ENCODE measurements at places on chromosomes 3 and 15.

GRCh38 chr15:61195116-61196002 is 33.7 kb downstream of the RORA start:
- DNase-seq, result no peak

- DNase-seq, result no peak
Observed at GRCh38 chr15:88909956-88910831, 3.0 kb downstream of the MFGE8 start.

- no peak for DNase-seq
Observed at GRCh38 chr3:49119036-49119435, 1.6 kb downstream of the USP19 start.

GRCh38 chr3:31695280-31696008 is 162.7 kb downstream of the STT3B start:
- no peak for DNase-seq

GRCh38 chr3:171055336-171056178 is 29.0 kb upstream of the SLC2A2 start:
- no peak for DNase-seq

- no peak for DNase-seq
Observed at GRCh38 chr3:33644582-33644981, 73.5 kb downstream of the CLASP2 start.

DNA sequence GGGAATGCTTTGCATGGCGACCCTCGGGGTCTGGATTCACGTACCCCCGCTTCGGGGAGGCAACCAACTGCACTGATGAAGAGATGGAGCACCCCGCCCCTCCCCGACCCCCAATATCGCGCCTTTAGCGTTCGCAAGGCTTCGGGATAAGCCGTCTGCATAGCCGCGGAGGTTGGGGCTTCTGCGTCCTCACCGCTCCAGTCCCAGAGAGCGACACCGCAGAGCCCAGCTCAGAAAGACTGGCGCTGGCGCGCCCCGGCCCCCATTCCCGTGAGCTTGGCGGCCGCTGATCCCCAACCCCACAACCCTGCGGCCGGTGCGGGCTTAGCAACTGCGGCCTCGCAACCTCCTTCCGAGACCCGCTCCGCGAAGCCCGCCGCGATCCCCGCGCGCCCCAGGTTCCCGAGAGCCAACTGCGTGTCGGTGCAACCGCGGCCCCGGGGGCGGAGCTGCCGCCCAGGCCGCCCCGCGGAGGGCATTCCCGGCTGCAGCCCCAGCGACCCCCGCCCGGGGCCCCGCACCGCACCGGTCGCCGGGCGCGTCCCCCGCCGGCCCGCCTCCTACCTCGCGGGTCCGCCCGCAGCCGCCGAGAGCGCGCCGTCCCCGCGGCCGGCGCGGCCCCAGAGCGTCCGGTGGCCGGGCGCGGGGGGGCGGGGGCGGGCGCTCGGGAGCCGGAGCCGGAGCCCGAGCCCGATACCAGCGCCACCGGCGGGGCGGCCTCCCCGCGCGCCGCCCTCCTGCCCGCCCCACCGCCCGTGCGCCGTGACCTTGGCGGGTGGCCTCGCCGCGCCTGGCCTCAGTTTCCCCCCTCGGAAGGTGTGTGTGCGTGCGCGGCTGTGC is 79.5 kb downstream of the IQSEC1 start:
- DNase-seq, result no peak

DNA sequence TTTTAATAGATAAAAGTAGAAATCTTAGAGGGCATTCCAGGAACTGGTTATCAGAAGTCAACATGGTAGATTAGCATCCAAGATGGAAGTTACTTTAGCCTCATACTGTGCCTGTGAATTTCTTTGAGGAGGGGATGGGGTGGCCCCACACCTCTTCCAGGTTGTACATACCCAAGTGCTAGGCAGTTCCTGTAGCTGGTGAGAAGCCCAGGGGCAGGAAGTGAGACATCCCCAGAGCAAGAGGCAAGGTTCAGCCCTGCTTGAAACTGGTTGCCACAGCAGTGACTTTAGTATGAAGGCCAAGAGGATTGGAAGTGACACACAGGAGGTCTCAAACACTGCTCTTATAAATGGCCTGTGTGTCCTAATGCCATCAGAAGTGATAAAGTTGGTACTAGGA is 11.9 kb downstream of the GTPBP8 start:
- DNase-seq, result peak; percentile 24

DNA sequence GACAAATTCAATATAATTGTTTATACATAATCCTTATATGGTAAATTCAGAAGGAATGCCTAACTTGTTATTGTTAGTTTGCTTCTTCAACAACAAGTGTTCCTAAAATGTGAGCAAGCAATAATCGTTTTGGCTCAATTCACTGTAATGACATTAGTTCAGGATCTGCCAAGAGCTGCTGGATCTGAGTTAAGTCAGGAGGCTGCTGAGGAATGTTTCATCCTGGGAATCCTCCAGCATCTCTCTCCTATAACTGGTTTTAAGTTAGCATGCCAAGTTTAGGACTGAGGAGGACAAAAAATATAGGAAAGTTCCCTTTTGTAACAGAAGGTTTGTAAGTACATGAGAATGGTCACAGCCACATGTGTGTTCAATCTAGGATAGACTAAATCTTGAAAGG is 4.9 kb upstream of the GTF2A2 start:
- no peak for DNase-seq

GRCh38 chr3:20310629-20311028 is 124.6 kb upstream of the SGO1 start:
- no peak for DNase-seq

GRCh38 chr3:152284906-152285305 is 16.2 kb downstream of the MBNL1 start:
- DNase-seq, result no peak

GRCh38 chr3:52796411-52796810 is 1.8 kb downstream of the ITIH3 start:
- DNase-seq, result no peak

DNA sequence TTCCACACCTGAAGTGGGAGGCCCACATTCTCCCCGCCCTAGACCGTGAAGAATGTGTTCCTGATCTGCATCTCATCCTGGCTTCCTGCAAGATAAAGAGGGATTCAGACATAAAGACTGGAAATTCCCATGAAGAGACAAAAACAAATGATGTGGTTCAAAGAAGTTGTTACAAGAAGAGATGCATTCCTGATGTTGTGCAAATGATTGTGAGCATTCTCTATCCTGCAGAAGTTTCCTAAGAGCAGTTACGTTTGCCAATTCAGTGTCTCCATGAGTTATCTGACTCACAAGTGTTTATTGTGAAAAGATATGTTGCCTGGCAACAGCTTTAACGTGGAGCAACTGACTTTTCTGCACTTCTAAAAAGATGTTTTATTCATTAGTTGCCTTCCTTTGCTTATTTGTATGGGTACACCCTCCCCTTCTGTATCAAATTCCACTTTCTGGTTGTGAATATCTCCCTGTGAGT is 107.8 kb downstream of the ZIC4 start:
- no peak for DNase-seq

DNA sequence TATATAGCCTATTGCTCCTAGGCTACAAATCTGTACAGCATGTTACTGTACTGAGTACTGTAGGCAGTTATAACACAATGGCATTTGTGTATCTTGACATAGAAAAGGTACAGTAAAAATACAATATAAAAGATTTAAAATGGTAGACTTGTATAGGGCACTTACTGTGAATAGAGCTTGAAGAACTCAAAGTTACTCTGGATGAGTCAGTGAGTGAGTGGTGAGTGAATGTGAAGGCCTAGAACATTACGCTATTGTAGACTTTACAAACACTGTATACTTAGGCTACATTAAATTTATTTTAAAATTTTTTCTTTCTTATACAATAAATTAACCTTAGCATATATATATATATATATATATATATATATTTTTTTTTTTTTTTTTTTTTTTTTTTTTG is 140.0 kb upstream of the UBE2E1 start:
- DNase-seq, result no peak

- DNase-seq, result no peak
Observed at GRCh38 chr3:40843851-40844548, 319.2 kb downstream of the ZNF621 start.

DNA sequence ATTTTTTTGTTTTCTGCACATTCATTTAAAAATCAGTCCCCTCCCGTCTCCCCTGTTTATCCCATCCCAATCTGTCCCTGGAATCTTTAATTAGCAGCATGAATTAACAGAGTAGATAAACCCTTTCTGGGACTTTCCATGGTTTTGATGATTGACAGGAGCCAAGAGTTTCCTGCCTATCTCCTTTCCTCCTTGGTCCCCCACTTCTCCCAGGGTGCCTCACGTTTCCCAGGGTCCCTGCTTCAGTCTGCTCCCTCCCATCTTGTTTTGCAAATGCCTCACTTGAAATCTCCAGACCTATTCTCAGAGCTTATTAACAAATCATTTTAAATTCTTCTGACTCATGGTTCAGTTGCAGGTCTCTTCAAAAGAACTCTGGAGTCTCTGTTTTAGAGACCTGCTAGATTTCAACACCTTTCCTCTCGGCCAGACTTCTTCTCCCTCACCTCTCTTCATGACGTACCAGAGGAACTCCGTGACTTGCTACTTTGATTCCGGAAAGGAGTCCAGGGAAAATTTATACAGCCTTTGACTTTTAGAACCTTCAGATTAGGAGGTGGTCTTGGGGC is 238.5 kb downstream of the ITPR1 start:
- DNase-seq, result no peak

GRCh38 chr3:48338635-48339034 is 5.2 kb upstream of the SPINK8 start:
- DNase-seq, result no peak

- no peak for DNase-seq
Observed at GRCh38 chr15:82909080-82909815, 43.3 kb downstream of the HOMER2 start.

DNA sequence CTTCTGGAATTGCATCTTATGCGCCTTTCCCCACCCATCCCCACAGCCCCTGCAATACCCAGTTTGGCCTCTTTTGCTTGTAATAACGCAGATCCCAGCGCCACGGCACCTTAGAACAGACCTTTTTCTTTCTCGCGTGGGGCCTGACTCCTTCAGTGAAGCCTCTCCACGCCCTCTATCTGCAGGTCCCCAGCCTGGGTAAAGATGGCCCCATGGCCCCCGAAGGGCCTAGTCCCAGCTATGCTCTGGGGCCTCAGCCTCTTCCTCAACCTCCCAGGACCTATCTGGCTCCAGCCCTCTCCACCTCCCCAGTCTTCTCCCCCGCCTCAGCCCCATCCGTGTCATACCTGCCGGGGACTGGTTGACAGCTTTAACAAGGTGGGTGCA is 594 bp downstream of the CRELD1 start:
- no peak for DNase-seq

All from stimulated activated CD4-positive, alpha-beta T cell treated with anti-CD3 and anti-CD28 coated beads, TNF-alpha, amount 100 ng/mL, for 4 hours (primary cell).